ENCODE measurements at places on chromosomes 6 and 20.
A peak's percentile ranks its signal among the peaks of the same experiment; 100 is the strongest.

DNA sequence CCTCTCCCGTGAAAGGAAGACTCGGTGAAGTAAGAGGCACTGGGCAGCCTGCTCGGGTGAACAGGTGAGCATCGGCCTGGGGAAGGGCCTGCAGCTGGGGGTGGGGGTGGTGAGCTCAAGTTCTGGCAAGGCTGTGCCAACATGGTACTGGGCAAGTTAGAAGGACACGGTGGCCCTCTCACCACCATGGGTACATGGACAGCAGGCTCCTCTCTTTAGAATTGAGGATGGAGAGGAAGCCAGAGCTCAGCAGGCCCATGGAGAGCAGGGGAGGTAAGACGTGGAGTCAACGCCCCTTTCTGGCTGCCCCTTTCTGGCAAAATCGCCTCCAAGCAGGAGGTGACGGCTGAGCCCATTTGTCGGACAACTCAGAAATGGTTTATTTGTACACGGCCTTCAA is 135.6 kb downstream of the ANKRD60 start:
- no peak for DNase-seq

- DNase-seq: no peak
These were observed 529.2 kb downstream of the HAO1 start for GRCh38 chr20:7411075-7411474.

- DNase-seq: peak; percentile 72
These were observed 763 bp downstream of the C6orf47 start for GRCh38 chr6:31659649-31660380.

DNA sequence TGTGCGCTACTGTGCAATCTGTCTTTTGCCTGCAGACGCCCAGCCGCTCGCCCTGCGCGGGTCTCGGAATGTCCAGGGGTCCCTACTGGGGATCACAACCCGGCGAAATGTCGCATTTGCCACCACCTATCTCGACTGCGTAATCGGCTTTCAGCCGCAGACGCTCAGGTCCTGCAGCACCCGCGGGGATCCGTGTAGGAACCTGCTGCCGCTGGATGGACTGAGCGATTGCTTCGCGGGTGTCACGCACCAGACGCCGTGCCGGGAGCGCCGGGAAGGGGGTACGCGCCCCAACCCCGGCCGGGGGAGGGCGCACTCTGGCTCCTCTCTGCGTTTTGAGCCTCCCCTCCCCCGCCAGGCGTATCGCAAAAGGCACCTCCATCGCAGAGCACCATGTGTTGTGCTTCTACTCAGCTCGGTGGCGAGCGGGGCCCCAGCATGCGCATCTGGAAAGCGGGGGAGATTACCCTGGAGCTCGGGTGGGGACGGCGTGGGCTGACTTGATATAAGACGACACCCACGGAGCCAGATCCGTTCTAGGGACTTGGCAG is 747 bp upstream of the PTPRA start:
- DNase-seq: peak; percentile 83

DNA sequence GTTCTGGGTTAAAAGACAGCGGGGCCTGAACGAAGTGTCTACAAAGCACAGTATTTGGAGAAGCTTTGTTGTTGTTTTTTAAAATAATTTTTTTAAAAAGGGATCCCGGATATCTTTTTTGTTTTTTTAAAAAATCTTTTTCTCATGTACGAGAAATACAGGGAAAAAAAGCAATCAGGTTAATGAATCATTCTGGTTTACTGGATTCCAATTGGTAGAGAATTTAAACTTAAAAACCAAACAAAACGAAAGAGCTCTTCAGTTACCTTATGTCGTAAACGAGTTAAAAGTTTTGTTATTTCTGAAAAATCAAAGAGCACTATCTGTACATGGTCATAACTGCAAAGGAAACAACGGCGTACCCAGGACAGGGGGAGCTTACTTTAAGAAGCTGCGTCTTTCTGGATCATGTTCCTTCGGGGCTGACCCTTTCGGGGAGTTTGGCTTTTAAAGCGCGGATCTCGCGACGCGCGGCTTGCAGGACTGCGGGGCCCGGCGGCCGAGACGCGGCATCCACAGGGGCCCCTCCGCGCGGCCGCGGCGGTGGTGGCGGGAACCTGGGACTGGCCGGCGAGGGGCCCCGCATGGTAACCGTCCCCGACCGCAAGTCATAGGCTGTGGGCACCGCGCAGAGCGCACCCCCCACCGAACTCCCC is 927 bp downstream of the IL20RA start:
- peak; percentile 36 for DNase-seq

DNA sequence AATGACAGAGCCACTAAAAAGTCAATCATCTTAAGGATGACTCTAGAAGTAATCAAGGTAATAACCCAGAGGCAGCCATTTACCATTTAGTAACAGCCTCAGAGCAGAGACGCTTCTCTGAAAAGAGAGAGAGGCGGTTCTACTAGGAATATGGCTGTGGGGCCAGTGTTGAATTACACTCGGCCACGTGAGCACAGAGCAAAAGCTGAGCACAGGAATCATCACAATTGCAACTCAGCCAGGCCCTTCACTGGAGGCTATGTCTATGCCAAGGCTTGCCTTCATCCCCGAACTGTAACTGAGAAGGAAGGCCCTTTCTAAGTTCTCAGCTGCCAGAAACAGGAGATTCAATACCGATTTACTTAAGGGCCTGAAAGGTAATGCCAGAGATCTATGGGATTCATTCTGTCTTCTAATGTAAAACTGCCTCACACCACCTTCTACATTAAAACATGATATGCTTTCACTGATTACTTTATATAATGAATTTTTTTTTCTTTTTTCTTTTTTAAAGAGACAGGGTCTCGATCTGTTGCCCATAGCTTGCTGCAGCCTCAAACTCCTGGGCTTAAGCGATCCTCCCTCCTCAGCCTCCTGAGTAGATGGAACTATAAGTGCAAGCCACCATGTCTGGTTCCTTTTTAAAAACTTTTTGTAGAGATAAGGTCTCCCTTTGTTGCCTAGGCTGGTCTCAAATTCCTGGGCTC is 67.6 kb downstream of the NUDT3 start:
- DNase-seq: no peak

DNA sequence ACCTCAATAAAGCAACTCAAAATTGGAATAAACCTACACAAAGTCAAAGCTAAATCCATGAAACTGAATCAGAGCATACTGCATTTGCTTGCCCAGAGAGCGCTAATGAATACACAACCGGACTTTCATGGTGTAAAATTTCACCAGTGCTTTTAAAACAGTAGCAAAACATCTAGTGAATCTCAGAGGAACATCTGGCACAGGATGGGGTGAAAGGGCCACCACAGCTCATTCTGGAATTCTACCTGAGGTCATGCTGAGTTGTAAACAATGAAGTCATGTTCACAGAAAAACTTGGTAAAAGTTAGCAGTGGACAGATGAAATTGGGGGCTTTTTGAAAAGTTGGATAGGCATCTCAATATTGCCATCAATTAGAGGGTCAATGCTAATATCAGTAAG is 125.6 kb upstream of the STXBP5 start:
- peak; percentile 11 for DNase-seq

DNA sequence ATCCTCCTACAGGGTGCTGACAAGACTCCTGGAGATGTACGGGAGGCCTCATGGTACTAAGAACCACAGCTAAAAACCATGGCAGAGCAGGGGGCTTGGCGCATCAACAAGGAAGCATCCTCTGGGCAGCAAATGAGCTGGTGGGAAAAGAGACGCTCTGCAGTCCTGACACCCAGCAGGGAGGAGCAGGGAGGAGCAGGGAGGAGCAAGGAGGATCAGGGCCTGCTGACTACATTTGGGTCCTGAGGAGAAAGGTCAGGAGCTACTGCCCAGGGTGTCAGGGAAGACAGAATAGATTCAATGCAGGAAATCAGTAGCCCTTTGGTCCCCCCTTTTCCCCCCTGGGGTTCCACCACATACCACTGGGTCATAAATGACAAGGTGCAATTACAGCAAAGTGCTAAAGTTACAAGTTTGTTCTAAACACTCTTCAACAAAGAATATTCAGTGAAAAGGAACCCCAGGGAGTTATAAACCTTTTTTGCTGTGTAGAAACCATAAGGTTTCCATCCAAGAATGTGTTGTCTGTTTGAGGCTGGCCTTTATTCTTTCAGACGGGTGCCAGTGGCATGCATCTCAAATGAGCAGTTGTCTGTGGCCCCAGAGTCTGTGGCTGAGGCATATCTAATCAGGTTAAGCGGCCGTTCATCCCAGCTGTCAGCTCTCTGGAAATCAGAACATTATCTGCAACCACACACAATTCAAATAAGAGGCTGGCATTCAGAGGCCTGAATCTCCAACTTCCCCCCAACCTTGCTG is 325.0 kb downstream of the CDC5L start:
- peak; percentile 69 for DNase-seq
